Heart left ventricle (tissue), 16 donors: ENCODE measurements at places on chromosomes 4 and X. TPM values are rescaled to one million over a fixed set of nuclear protein-coding genes. Genes with fewer than 3 reads are reported as not detected.

GRCh38 chr4:5750946-5751665, 40.1 kb downstream of the EVC start:
- no peak overlapping the region for H3K4me3 ChIP-seq
- no peak overlapping the region for H3K27ac ChIP-seq
- H3K27me3 ChIP-seq, result no peaks in the 10 kb centered on the region
- no peaks in the 10 kb centered on the region for H3K36me3 ChIP-seq
- DNase-seq, result no peak

DNA sequence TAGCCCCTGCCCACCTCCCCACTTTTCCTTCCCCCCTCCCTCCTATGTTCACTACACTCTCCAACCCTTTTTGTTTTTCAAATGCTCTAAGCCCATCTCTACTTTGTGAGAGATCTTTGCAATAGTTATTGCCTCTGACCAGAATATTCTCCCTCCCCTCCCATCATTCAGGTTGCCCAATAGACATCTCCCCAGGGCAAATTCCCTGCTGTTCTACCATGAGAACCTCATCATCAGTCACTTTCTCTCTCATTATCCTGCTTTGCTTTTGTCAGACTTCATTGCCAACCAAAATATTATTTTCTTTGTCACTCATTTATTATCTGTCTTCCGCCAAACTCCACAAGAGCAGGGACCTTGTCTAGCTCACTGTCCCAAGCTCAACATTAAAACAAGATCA, 268.2 kb upstream of the PPARGC1A start:
- H3K36me3 ChIP-seq, result no peaks in the 10 kb centered on the region
- H3K4me3 ChIP-seq, result no peak overlapping the region
- no peak overlapping the region for H3K27ac ChIP-seq
- DNase-seq, result no peak

DNA sequence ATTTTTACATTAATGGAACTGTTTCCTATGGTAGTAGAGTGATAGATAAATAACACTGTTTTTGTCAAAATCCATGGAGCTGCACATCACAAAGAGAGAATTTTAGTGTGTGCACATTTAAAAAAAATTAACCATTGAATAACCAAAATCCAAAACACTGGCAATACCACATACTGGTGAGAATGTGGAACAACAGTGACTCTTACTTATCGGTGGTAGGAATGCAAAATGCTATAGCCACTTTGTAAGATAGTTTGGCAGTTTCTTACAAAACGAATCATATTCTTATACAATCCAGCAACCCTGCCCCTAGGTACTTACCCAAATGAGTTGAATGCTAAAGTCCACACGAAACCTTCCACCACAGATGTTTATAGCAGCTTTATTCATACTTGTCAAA, 229.6 kb upstream of the GPR101 start:
- H3K4me3 ChIP-seq, result no peak overlapping the region
- H3K4me1 ChIP-seq, result no peaks in the 10 kb centered on the region
- H3K27ac ChIP-seq, result no peak overlapping the region
- DNase-seq, result no peak
- no peaks in the 10 kb centered on the region for H3K36me3 ChIP-seq
- H3K27me3 ChIP-seq, result no peaks in the 10 kb centered on the region

DNA sequence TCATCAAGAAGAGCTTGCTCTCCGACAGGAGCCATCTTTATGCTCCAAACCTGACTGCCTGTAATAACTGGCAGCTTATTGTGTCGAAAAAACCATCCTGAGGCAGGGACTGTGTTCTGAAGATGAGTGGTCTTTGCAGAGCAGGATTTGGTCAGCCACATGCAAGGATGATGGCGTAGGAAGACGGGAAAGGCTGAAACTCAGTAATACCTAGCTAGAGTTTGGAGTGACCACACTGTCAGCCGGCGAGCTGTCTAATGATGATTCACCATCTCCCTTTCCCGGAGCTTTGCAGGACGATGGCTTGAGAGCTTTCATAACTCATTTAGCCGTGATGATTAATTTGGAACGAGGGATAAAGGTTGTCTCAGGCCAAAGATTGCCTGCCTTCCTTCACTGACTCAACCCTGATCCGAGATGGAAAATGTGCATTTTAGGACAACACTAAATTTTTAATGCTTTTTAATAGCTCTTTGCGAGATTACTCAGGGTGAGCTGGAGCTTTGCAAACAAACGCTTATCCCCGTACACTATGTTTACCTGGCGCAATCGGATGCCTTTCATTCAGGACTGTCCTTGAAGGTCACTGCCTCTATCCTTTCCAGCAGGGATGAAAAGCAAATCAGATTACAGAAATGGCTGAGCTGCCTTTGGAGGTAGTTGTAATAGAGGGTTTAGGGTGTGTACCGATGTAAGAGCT, 288.5 kb downstream of the ASMT start:
- no peak overlapping the region for H3K27ac ChIP-seq
- H3K27me3 ChIP-seq, result no peaks in the 10 kb centered on the region
- no peak overlapping the region for H3K4me3 ChIP-seq
- H3K36me3 ChIP-seq, result no peaks in the 10 kb centered on the region

Gene SUV39H1
- total RNA-seq, result 4.9 TPM

Gene PLAC8
- total RNA-seq, result 0.36 TPM
